GOT3 (cell line): ENCODE measurements at places on chromosomes 3 and 15.

- no peak for DNase-seq
Measured at GRCh38 chr3:153958635-153959595, 162.3 kb upstream of the ARHGEF26 start.

DNA sequence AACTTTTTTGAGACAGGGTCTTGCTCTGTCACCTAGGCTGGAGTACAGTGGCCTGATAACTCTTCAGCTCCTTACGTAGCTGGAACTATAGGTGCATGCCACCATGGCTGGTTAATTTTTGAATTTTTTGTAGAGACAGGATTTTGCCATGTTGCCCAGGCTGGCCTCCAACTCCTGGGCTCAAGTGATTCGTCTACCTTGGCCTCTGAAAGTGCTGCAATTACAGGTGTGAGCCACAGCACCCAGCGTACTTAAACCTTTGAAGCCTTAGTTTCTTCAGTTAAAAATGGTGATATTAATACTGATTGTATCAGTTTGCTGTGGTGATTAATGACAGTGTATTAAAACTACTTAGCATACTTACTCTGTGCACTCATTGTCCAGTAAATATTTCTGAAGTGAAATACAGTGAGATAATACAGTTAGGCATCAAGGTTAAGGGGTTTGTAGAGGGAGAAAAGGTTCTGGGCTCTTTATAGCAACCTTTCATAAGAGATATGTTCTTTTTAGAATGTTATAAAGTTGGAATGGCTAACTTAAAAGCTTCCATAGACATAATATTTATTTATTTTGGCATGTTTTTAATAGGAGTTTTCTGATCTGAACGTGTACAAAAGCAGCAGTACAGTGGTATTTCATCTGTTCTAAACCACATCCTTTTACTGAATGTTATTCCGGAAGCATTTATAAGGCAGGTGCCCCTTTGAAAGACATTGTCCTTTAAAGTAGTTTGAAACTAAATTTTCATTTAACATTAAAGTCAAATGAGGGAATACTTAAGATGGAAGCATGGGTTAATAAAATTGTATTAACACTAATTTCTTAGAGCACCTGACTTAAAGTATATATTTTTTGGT is 23.6 kb downstream of the NCK1 start:
- DNase-seq: no peak

DNA sequence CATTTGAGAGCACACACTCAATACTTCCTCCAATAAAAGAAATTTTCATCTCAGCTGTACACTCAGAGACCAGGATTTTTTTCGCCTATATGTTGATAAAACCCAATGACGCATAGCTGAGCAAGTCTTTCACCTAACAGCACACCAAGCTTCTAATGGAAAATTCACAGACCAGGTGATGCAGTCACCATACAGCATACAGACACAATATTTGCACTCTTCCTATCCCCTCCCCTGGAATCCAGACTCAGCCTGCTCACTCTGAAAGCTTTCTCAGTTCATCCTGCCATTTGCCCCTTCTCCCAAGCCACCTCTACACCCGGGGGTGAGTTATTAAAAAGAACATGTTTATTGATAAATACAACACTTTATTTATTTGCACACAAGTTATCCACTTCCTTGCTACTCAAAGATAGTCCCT is 1.7 kb downstream of the TBC1D5 start:
- no peak for DNase-seq

GRCh38 chr15:33027306-33028035 is 167.0 kb downstream of the FMN1 start:
- no peak for DNase-seq

DNA sequence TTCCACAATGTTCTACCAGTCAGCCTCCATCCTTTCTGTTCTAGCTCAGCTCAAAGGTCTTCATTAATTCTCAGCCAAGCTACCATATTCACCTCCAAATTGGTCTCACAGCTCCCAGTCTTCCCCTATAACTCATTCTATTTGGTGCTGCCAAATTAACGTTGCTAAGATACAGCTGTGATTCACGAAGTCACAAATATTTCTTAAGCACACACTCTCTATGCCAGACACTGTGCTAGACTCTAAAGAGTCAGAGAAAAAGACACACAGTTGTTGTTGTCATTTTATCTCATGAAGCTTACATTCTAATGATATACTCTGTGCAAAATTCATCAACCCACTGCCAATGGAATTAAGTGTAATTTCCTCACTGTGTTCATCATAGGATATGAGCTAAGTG is 102.8 kb downstream of the FRMD5 start:
- DNase-seq: no peak

GRCh38 chr3:62167566-62168262 is 205.6 kb downstream of the FEZF2 start:
- DNase-seq: no peak

DNA sequence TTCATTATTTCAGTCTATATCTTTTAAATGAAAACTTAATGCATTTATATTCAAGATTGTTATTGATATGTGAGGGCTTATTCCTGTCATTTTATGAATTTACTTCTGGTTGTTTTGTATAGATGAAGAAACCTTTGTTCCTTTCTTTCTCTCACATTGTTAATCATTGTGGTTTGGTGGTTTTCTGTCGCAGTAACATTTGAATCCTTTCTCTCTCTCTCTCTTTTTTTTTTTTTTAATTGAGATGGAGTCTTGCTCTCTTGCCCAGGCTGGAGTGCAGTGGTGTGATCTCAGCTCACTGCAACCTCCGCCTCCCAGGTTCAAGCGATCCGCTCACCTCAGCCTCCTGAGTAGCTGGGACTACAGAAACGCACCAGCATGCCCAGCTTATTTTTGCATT is 22.1 kb downstream of the AGBL1 start:
- no peak for DNase-seq

GRCh38 chr15:74982183-74982582 is 13.2 kb upstream of the SCAMP5 start:
- DNase-seq: no peak

DNA sequence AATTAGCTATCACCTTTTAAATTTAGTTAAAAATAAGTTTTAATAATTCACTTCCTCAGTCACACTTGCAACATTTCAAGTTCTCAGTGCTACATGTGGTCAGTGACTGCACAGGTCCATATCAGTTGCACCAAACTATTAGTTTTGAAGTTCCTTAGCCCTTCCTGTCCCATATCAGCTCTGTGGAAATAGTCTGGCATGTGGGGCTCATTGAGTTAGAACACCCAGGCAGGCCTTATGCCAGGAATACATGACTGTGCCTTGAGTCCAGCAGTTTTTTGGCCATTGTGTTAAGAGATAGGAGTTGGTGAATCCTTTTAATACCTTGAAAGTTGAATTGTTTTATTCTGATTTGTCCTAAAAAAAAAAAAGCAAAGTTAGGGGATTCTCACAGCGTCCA is 153.7 kb upstream of the BFSP2 start:
- DNase-seq: no peak

DNA sequence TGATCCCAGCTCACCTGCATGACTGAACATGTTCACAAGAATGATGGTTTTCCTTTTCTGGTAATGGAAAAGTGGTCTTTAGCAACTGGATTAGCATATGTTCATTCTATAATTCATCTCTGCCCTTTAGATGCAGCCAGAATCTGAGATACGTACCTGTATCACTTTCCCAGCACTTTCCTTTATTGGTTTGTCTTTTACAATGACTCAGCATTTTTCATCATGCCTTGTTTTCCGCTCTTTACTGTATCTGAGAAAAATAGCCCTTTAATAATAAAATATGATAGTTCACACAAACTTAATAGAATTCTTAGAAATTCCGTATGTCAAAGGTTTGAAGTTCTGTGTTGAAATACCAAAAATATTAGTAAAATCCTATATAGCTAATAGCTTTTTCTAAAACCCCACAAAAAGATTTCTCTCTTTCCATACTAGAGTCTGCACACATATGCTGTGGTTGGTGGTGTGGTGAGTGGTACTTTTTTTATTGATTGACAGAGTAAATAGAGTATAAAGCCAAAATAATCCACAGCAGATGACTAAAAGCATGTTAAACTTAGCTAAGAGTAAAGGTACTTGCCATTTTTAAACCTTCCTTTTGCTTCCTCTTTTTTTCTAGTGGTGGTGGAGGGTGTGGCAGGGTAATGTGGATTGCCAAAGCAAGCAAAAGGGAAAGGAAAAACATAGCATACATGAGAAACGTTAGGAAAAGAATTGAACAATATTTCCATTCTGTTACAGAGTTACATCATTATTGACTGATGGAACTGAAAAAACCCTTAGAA is 328.9 kb upstream of the RBMS3 start:
- no peak for DNase-seq

DNA sequence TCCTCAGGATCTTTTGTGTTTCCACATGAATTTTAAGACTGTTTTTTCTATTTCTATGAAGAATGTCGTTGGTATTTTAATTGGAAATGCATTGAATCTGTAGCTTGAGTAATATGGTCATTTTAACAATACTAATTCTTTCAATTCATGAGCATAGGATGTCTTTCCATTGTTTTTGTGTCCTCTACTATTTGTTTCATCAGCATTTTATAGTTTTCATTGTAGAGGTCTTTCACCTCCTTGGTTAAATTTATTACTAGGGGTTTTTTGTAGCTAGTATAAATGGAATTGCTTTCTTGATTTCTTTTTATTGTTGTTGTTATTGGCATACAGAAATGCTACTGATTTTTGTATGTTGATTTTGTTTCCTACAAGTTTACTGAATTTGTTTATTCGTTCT is 17.3 kb upstream of the ATP2C1 start:
- DNase-seq: no peak

- no peak for DNase-seq
Measured at GRCh38 chr3:171192176-171192854, 165.8 kb upstream of the SLC2A2 start.

DNA sequence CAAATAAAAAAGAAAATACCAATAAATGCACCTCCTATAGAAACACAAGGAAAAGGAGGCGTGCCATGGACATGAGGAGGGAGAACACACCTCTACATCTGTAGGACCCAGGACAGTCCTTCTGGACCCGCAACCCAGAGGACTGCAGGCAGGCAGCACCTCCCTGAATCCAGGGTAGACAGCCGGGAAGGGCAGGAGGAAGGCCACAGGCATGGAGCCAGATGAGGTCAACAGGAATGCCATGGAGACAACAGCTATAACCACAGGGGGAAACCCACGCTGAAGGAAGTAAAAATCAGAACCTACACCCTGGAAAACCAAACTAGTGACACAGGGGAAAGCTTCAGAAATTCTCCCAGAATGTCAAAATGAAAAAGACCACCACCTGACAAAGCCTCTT is 248.8 kb upstream of the NSMCE3 start:
- no peak for DNase-seq

GRCh38 chr3:21216598-21216997 is 534.4 kb downstream of the ZNF385D start:
- no peak for DNase-seq

DNA sequence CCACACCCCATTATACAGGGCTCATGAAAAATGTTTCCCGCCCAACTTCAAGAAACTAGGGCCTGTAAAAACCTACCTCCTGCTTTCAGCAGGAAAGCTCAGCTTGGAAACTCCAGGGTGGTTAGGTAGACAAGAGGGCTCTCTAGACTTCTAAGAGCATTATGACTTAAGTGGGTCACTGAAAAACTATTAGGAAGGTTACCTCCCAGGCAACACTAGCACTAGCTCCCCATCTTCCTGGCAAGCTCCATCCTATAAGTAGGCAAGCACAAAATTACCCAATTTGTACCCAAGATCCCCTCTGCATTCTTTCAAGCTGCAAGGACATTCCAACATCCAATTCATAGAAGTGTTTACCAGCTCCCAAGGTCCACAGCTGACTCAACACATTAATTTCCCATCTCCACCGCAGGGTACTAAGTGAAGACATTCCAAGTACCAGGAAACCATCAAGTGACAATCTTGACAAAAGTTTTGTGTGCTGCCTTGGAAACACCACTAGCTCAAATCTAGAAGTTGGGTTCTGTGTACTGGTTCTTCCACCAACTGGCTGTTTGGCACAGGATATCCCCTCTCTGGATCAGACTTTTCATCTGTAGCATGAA is 46.9 kb downstream of the WNT5A start:
- no peak for DNase-seq

DNA sequence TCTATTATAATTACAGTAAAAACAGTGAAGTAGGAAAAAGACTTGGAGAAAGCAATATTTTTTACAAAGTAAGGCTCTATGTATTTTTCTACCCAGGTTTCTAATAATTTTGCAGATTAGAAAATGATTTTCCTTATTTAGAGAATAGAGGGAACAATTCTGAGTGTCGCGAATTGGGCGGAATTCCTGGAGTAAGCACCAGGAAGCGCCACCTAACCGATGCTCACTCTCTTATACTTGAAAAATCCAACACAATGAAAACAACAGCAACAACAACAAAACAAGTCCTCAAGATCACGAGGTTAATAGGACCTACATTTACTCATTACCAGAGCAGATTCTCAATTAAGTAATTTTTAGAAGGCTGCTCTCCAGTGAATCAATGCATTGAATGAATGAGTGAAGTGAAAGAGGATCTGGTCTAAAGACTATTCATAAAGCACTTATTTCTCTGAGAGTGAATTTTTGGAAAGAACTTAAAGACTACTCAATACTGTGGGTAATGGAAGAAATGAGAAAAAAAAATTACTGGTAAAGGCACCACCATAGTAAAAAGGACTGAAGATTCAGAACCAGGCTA is 158.0 kb downstream of the MEIS2 start:
- DNase-seq: no peak

- no peak for DNase-seq
Measured at GRCh38 chr3:9727041-9727595, 4.4 kb upstream of the BRPF1 start.

- no peak for DNase-seq
Measured at GRCh38 chr15:46589088-46589487, 954.3 kb downstream of the SQOR start.

DNA sequence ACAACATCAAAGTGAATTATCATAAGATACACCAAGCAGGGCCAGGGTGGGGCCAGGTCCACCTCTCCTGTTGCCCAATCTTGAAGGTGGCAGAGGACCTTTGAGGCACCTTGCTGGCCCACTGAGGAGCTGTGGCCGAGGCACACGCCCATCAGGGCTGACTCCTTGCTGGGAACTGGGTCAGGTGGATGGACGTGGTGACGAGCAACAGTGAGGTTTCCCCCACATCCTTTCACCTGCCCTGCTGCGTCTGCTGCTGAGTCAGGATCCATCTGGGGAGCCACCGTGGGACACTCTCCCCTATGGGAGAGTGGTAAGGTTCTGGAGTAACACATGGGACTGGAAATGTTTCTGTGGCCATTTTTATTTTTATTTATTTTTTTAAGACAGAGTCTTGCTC is 17.3 kb upstream of the FURIN start:
- no peak for DNase-seq

DNA sequence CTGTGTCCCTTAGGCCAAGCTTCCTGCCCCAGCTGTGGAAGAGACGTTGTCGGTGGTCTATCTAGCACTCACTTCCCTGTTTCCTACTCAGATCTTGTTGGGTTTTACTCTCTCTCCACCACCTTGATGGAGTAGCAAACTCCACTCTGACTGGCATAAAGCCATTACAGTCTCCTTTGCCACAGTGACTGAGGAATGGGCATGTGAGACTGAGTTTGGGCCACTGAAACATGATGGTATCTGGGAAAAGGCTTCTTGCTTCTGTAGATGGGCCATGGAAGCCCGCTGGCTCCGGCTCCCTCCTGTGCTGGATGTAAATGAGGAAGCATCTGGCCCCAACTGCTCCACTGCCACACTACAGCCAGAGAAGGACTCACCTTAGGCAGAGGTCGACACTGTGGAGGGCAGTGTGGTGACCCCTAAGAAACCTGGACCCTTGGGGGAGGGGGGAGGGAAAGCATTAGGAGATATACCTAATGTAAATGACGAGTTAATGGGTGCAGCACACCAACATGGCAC is 9.4 kb upstream of the CAMK1 start:
- DNase-seq: no peak

GRCh38 chr3:50194903-50195500 is 3.6 kb downstream of the GNAT1 start:
- DNase-seq: no peak

- no peak for DNase-seq
Measured at GRCh38 chr15:31776039-31776438, 254.3 kb upstream of the CHRNA7 start.
